Renal cortex interstitium (tissue), 15 donors: ENCODE measurements at places on chromosomes 12 and 14.

- no peak for DNase-seq
Observed at GRCh38 chr12:6627616-6628015, 8.1 kb downstream of the LPAR5 start.

DNA sequence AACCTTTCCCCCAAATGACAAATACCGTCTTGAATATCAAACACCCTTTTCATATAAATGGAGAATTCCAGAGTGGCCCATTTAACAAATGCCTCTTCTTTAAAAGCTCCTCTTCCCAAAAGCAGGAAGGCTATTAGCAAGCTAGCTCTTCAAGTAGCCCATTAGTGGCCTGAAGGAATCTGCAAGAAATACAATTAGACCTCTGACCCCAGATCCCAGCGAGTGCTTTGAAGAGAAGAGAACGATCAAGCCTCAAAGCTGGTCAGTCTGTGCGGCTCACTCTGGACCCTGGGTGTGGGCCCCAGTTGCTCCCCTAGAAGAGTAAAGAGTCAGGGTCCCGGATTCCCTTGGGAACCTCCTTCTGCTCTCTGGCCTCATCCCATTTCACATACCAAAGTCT is 325.6 kb downstream of the NUAK1 start:
- DNase-seq: no peak

- no peak for DNase-seq
Observed at GRCh38 chr12:26327975-26328644, 132.7 kb downstream of the SSPN start.

- DNase-seq: no peak
Observed at GRCh38 chr12:42201063-42201462, 37.0 kb downstream of the YAF2 start.

GRCh38 chr12:127381043-127381668 is 885.8 kb upstream of the TMEM132C start:
- DNase-seq: no peak

- DNase-seq: no peak
Observed at GRCh38 chr12:57106021-57106708, 5.0 kb downstream of the STAT6 start.
